ENCODE measurements at places on chromosomes 3 and 15. TPM values are rescaled to one million over a fixed set of nuclear protein-coding genes. Genes with fewer than 3 reads are reported as not detected.

The ANKUB1 gene
- total RNA-seq = not detected

The NDN gene
- 60.2 TPM for total RNA-seq

The TF gene
- total RNA-seq = 1.3 TPM

The REC114 gene
- total RNA-seq = not detected

The GRK7 gene
- not detected for total RNA-seq

The GPR62 gene
- 1.8 TPM for total RNA-seq

The PLD1 gene
- total RNA-seq = 13.0 TPM

The GOLGB1 gene
- total RNA-seq = 94.1 TPM

The LMOD3 gene
- total RNA-seq = not detected

Measured in thyroid gland (tissue), 4 donors.